Kidney capillary endothelial cell (primary cell): ENCODE measurements at places on chromosomes 4 and X.

GRCh38 chr4:138555108-138555507 is 313.0 kb upstream of the SLC7A11 start:
- no peak for DNase-seq

DNA sequence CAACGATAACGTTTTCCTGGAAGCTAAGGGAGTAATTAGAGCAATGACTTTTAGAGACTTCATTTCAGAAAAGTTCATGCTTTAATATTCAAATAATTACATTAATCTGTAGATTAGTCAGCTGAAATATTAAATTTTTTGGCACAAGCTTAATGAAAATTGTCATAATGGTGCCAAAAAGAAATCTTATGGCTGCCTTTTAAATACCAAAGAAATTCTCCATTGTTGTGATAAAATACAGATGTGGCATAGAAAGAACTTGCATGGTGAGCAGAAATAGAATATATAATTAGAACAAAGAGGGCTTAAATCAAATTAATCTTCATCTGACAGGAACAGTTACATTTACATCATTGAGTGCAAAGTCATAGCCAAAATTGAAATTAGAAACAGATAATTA is 263.5 kb downstream of the AFF2 start:
- DNase-seq: no peak

DNA sequence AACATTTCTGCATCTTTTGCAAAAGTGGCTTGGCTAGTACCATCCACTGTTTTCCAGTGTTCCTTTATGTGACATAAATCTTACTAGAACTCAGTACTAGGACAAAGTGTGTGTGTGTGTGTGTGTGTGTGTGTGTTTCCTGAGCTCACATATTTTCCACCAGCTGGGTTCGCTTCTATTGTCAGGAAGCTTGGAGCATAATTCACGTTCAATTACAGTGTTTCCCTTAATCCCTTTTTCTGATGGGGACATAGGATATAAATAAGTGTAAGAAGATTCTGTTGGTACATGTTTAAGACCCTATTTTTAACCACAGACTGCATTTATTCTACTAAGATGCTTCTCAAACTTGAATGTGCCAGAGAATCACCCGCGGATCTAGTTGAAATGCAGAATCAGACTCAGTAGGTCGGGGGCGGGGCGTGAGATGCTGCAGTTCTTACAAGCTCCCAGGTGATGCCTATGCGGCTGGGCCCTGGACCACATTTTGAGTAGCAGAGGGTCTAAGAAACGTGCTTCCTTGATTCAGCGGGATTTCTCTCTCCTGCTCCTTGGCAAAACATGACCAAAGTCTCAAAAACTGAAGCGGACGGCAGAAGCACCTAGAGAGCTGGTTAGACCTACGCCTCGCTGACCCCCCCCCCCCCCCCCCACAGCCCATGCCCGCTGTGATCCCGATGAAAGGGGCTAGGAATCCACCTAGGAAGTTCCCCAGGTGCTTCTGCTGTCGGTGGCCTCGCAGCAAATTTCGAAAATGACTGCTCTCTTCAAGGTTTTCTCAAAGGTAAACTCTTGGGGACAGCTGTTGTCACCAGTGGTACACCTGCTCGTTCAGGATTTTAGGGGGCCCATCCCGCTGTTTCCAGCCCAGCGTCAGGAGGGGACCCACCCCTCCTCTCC is 797 bp downstream of the CD99L2 start:
- DNase-seq: peak; percentile 12

DNA sequence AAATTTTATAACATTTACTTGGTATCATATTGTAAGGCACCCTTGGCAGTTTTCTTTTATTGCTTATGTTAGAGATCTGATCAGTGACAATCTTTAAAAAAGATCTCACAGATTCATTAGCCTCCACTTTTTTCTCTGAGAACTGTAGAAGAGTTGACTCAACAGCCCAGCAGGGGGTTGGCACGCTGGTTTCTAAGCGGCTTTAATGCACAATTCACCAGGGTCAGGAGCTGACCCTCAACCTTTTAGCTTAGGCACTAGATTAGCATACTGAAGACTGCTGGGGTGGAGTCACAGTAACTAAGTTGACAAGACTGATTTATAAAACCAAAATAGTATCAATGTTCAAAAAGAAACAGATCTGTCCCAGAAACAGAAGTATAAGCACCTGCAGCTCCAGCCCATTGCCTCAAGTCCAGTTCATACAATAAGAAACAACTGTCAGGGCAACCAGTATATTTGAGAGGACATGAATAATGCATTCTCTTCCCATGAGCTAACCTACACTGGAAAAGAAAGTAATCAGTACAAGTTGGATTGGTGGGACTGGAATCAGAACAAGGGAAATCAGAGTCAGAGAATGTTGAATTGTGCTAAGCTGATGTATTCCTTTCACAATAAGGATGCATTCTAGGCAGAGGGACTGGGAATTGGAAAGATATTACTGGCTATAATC is 77.6 kb downstream of the PDE5A start:
- no peak for DNase-seq

DNA sequence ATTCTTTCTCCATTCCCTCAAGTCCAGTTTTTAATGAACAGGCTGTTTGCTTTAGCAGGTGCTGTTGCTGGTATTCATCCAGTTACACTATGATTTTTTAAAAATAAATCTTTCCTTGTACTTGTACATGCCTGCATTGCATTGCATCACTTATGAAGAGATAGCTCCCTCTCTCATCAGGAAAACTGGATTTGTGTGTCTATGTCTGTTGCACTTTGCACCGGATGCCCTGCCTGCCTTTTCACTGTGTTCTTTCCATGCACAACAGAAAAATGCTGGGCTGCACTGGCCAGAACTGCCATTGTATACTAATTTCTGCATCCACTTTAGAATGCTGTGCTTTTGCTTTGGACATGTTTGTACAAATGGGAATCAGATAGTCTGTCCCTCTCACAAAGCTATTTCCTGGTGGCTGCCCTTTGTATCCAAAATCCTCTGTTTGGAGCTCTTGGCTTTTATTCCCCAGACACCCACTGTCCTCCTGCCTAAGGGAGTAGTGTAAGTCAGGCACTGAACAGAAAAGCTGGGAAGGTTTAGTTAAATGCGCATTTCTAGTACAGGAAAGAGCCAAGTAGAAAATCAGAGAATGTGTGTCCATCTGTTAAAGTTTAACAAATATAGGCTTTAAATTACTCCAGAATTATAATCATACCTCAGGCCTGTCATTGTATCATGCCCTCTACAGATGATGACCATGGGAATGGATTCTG is 119.1 kb downstream of the MBNL3 start:
- DNase-seq: no peak
